ENCODE measurements at places on chromosomes 5 and 9.

DNA sequence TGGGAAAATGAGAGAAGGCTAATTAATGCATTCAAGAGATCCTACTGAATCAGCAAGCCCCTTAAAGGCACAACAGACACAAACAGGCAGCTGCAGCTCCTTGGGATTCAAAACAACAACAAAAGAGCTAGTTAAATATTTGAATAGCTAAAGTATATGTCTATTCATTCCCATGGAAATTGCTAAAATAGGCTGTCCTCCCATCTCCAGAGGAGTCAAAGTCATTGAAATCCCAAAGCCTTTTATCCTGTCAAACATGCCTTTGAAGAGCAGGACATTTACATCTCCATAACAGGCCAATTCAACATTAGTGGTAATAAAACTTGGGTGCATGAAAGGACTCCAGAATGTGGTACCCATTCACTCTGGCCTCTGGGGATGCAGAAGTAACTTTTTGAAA, 177.4 kb downstream of the NTRK2 start:
- no peak for DNase-seq

DNA sequence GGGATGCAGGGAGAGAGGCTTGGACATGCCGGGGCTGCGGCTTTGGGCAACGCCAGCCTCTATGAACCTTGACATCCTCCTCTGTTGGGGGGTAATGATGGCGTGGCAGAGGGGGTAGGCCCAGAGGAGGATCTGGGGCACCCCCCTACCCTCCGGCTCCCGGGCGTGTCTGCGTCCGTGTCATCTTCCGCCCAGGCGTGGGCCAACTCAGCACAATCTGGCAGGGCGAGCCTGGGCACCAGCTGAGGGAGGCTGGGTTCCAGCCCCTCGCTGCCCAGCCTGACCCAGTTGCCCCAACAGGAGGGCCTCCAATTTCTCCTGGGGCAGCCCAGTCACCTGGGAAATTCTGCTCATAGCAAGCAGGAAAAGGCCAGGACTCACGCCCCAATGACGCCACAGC, 62.9 kb upstream of the IL17B start:
- DNase-seq, result no peak

GRCh38 chr5:64930672-64931318, 162.1 kb downstream of the CWC27 start:
- no peak for DNase-seq

- DNase-seq, result no peak
These were observed 9.1 kb downstream of the NEK6 start for GRCh38 chr9:124266826-124267201.

- no peak for DNase-seq
These were observed 16.8 kb downstream of the SNX18 start for GRCh38 chr5:54534191-54535004.

DNA sequence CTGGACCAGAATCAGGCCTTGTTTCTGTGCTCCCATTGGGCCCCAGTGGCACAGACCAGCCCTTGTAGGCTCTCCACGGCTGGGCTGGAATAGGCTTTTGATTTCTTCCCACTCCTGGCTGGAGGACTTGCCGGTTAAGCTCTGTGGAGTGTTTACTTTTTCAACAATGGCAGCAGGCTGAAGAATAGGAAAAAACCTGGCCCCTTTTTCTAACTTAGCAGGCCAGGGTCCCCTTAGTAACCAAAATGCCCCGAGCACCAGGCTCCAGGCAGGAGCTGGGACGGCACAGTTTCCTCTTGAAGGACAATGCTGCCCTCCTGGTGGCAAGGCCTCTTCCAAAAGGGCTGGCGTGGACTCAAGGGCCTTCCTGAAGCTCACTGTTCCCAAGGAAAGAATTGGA, 230.3 kb downstream of the CRB2 start:
- no peak for DNase-seq

DNA sequence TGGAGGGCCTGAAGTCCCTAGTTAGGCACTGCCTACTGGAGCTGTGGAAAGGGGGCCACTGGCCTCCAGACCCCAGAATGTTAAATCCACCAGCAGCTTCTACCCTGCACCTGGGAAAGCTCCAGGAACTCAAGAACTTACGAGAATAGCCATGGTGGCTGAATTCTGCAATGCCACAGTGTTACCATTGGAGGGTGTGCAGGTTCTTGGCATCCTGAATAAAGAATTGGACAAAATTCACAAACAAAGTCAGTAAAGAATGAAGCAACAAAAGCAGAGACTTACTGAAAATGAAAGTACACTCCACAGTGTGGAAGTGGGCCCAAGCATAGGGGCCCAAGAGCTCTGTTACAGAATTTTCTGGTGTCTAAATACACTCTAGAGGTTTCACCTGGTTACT, 107.0 kb downstream of the PRDM9 start:
- DNase-seq, result no peak

GRCh38 chr5:91211997-91212713, 171.0 kb downstream of the ARRDC3 start:
- DNase-seq, result no peak

- DNase-seq, result no peak
These were observed 117.3 kb upstream of the LHFPL2 start for GRCh38 chr5:78765756-78766411.

DNA sequence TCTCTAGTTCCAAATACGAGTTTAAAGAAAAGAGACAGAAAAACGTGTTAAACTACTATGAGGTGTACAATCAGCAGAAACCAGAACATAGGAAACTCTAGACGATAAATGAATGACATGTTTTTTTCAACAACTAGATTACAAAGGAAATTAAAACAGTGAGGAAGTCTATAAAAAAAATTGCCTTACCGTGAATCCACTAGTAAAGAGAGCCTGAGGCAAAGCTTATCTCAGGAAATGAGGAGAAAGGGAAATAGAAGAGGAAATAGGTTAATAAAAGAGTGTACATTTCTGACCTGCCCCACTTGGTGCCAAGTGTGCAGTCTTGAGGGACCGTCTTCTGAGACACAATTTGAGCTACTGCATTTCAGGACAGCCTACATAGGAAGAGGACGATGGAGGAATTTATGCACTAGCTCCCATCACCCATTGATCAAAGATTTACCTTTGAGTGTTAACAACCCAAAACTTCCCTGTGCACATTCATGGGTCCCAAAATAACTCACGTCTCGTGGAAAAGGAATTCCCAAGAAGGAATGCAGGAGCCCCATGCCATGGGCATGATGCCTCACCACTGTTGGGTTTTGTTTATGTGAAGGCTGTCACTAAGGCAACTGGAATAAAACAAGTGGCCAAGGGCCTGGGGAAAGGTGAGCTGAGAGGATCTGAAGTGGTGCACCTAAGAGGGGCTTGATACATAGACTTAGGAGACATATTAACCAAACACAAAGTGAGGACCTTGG, 53.6 kb upstream of the SLC1A3 start:
- DNase-seq, result no peak

DNA sequence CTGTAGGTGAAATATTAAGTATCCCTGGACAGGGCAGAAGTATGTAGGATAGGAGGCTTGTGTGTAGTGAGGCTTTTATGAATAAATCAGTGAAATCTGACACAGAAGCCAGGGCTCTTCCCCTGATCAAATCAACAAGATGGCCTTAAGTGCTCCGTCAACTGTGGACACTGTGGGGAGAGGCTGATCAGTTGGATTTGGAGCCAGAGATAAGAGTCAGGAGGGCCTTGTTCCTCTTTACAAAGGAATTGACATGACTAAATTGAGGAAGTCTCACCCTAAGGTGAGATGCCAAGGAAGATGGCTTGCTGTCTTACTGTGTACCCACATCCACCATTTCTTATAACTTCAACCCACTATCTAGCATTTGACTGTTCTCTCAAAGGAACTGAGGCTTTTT, 91.6 kb upstream of the PRRC1 start:
- DNase-seq, result no peak

DNA sequence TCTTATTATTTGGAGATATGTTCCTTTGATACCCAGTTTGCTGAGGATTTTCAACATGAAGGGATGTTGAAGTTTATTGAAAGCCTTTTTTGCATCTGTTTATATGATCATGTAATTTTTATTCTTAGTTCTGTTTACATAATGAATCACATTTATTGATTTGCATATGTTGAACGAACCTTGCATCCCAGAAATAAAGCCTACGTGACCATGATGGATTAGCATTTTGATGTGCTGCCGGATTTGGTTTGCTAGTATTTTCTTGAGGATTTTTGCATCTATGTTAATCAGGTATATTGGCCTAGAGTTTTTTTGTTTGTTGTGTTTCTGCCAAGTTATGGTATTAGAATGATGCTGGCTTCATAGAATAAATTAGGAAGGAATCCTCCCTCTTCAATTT, 161.4 kb upstream of the ITGA1 start:
- no peak for DNase-seq

DNA sequence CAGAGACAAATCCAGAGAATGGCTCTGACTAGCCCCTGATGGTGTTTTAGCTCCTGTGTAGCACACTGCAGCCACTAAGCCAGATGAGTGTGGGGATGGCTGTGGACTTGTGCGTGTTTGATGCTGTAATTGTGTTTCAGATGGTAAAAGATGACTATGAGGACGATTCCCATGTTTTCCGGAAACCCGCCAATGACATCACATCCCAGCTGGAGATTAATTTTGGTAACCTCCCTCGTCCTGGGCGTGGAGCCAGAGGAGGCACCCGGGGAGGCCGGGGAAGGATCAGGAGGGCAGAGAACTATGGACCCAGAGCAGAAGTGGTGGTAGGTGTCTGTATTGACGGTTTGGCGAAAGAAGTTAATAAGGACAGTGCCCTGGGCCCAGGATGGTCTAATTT, 38.0 kb downstream of the HABP4 start:
- DNase-seq, result no peak

DNA sequence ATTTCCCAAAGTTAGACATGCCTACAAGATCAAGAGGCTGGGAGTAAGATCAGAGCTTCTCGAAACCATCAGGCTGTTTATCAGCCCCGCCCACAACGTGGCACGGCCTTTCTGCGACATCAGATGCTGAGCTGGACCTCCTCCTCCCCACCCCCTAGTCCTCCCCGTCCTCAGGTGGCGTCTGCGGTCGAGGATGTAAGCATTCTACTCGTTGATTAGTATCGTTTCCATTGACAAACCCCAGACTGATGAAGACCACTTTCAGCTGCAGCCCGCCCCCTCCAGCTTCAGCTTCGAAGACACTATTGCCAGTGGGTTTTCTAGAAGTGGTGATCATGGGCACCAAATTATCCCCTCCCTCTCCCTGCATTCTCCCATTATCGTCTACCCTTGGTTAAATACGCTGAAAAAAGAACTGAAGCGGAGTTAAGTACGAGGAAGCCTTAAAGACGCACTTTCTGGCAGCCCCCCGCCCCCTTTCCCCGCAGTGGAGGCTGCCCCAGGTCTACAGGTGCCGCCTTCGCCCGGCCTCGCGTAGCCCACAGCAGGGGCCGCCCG, 1.1 kb downstream of the PPIC start:
- DNase-seq, result no peak

DNA sequence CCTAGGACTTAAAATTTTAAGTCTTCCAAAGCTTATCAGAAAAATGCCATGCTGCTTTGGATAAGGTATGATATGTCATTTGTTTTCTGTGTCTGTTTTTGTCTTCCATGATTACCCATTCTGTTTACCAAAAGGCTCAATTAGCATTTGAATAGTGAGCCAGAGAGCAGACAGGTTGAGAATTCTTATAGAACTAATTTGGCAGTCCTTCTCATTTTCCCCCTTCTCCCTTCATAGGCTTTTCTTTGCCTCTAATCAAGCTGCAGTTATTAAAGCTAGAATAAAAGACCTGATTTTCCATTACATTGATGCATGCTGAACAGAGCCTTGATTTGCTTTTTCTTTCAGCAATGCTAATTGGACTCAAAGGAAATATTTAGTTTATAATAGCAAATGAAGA, 993.0 kb downstream of the MAT2B start:
- no peak for DNase-seq

DNA sequence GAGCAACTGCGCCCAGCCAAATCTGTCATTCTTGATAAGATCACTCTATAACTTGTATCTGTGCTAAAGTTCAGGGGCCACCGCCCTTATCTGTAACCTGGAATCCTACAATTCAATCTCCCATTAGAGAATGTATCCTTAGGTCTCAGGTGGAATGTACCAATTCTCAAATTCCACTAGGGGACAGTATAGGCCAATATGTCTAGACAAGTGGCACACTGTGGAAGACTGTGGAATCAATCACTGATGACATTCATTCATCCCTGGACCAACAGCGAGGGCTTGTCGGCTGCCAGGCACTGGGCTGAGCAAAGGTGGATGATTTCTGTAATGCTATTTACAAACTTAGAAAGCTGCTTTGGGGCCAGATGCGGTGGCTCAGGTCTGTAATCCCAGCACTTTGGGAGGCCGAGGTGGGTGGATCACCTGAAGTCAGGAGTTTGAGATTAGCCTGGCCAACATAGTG, 28.7 kb upstream of the MEGF9 start:
- DNase-seq, result no peak

DNA sequence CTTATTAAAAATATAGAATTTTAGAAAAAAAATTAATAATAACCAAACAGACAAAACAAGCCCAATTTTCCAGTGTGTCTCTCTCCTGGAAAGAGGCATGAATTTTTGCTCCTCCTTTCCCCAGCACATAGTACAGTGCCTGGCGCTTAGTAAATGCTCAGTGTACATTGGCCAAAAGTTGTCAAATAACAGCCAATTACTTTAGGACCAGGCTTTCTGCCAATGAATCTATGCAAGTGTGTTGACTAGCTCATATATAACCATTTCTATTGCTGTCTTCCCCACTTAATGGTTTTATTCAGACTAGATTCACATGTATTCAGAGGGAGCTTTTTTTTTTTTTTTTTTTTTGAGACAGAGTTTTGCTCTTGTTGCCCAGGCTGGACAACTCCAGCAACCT, 120.1 kb upstream of the CD180 start:
- DNase-seq, result no peak

DNA sequence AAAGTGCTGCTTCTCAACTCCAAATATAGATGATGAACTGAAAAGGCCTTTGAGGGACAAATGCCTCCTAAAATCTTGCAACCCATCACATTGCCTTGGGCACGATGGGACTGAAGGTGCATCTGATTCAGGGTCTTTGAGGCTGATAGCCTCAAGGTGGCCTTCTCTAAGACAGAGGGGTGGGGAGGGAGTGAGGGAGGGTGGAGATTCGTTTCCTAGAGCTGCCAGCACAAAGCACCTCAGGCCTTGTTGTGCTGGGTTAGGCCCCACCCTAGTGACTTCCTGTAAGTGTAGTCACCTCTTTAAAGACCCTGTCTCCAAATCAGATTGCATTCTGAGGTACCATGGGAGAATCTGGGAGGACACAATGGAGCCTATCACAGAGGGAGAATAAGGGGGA, 57.1 kb downstream of the BARX1 start:
- no peak for DNase-seq

GRCh38 chr9:123828449-123828848, 101.5 kb downstream of the DENND1A start:
- DNase-seq, result no peak

- no peak for DNase-seq
These were observed 168.6 kb downstream of the CARTPT start for GRCh38 chr5:71887680-71888079.

GRCh38 chr9:94956731-94957130, 230.2 kb downstream of the AOPEP start:
- DNase-seq, result no peak

- no peak for DNase-seq
These were observed 94.1 kb downstream of the FGF18 start for GRCh38 chr5:171513591-171513990.

GRCh38 chr9:78149702-78150291, 86.1 kb upstream of the CEP78 start:
- no peak for DNase-seq

Measured in stimulated activated CD8-positive, alpha-beta memory T cell treated with anti-CD3 and anti-CD28 coated beads, Interleukin-15, amount 100 ng/mL, for 4 hours (primary cell).